ENCODE measurements at places on chromosomes 11 and 22. TPM values are rescaled to one million over a fixed set of nuclear protein-coding genes. Genes with fewer than 3 reads are reported as not detected.

The OR8K1 gene
- not detected for total RNA-seq

The KRTAP5-9 gene
- not detected for total RNA-seq

The TPST2 gene
- 88.7 TPM for total RNA-seq

The TXNRD2 gene
- total RNA-seq, result 78.2 TPM

The FOXRED2 gene
- 42.3 TPM for total RNA-seq

The C11orf86 gene
- not detected for total RNA-seq

The TRPM5 gene
- not detected for total RNA-seq

GRCh38 chr11:36672815-36673450, 74.9 kb upstream of the RAG2 start:
- H3K4me1 ChIP-seq, result no peaks in the 10 kb centered on the region
- H3K4me3 ChIP-seq, result no peak overlapping the region
- H3K27ac ChIP-seq, result no peak overlapping the region
- no peaks in the 10 kb centered on the region for H3K27me3 ChIP-seq
- H3K36me3 ChIP-seq, result no peaks in the 10 kb centered on the region
- peak; percentile 26 for DNase-seq

DNA sequence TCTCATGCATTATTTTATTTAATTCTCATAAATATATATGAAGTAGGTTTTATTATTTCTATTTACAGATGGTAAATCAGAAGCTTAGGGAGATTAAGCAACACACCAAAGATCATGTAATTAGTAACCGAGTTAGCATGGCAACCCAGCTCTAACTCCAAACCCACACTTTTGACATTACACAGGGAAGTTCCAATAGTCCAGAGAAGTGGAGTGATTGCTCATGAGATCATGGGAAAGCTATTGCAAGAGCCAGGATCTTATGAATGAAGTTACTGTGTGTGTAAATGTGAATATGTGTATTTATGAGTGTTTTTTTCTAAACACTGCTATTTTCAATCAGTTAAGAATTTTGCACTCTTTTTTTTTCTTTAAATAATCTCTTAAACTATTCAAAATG, 225.8 kb upstream of the KIRREL3 start:
- H3K27ac ChIP-seq, result no peak overlapping the region
- H3K27me3 ChIP-seq, result no peaks in the 10 kb centered on the region
- H3K36me3 ChIP-seq, result no peaks in the 10 kb centered on the region
- no peak for DNase-seq
- no peak overlapping the region for H3K4me3 ChIP-seq

- no peak overlapping the region for H3K27ac ChIP-seq
- H3K36me3 ChIP-seq, result no peaks in the 10 kb centered on the region
- no peaks in the 10 kb centered on the region for H3K4me1 ChIP-seq
- H3K4me3 ChIP-seq, result no peak overlapping the region
These were observed 10.5 kb upstream of the LDLRAD3 start for GRCh38 chr11:35933320-35933871.

DNA sequence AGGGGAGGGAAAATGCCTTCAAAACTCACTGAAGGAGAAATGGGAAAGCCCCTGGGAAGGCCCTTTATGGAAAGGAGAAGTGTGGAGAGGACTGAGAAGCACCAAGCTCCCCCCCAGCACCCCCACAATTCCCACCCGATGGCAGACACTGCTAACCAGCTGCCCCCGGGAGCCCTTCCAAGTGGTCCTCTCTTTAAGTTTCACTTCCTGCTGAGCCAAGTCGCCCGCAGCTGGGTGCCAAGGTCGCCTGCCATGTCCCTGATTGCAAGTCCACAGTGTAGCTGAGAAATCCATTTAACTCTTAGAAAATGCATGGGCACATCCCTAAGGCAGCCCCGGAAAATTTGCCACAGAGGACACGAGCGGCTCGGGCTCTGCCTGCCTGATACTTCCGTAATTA, 68.2 kb downstream of the GALNT18 start:
- no peak overlapping the region for H3K27ac ChIP-seq
- H3K4me3 ChIP-seq, result no peak overlapping the region
- no peak for DNase-seq
- H3K27me3 ChIP-seq, result peaks cover 19% of the 10 kb centered on the region
- no peaks in the 10 kb centered on the region for H3K4me1 ChIP-seq

GRCh38 chr22:17501679-17502285, 61.5 kb upstream of the SLC25A18 start:
- H3K4me1 ChIP-seq, result no peaks in the 10 kb centered on the region
- no peaks in the 10 kb centered on the region for H3K36me3 ChIP-seq
- no peak overlapping the region for H3K27ac ChIP-seq
- DNase-seq, result peak; percentile 75

- H3K27ac ChIP-seq, result no peak overlapping the region
- no peaks in the 10 kb centered on the region for H3K4me1 ChIP-seq
- no peaks in the 10 kb centered on the region for H3K36me3 ChIP-seq
These were observed 46.2 kb downstream of the TRIM29 start for GRCh38 chr11:120091701-120092100.

DNA sequence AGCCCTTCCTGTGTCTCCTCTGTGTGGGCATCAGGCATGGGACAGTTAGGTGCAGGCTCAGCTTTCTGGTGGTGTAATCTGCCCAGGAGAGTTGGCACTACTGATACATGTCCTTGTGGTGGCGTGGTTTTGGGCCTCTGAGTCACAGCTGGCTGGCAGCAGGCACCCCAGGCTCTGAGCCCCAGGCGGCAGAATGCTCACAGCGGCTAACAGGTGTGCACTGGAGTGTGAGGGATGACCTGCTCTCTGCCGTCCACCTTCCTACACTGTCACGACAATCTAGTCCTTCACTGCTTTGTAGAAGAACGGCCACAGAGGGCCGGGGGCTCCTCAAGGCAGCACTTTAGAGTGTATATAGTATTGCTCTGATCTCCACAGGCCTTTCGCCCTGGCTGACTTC, 100.3 kb upstream of the PITPNB start:
- H3K4me3 ChIP-seq, result no peak overlapping the region
- no peaks in the 10 kb centered on the region for H3K27me3 ChIP-seq
- H3K27ac ChIP-seq, result no peak overlapping the region
- DNase-seq, result no peak

- H3K4me3 ChIP-seq, result no peak overlapping the region
- H3K36me3 ChIP-seq, result no peaks in the 10 kb centered on the region
- no peak for DNase-seq
- H3K27me3 ChIP-seq, result no peaks in the 10 kb centered on the region
- H3K27ac ChIP-seq, result no peak overlapping the region
- peaks cover 28% of the 10 kb centered on the region for H3K4me1 ChIP-seq
These were observed 4.9 kb downstream of the CRYAB start for GRCh38 chr11:111906680-111907079.

GRCh38 chr11:128242451-128242850, 344.9 kb downstream of the ETS1 start:
- no peaks in the 10 kb centered on the region for H3K27me3 ChIP-seq
- H3K27ac ChIP-seq, result no peak overlapping the region

DNA sequence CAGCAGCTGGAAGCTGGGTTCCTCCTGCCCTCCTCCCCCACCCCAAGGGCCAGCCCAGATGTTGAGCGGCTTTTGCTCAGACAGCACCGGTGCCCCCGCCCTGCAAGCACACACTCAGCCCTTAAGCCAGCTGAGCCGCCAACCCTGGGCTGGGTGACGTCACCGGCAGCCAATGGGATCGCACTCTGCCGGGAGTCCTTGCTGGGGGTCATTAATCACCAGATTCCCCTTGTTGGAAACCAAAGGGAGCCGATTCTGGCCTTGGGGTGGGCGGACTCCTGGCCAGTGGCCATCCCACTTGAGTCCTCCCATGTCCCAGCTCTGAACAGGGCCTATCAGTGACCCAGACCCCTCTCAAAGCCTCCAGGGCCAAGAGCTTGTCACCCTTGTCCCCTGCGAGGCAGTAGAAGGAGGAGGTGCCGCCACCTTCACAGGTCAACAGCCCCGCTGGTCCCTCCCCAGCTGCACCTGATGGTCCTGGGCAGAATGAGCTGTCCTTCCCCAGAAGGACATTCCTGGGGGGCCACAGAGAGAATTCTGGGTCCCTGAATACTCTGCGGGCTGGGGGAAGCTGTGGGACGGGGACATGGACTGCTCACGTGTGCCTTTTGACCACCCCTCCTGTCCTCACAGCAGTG, 7.4 kb downstream of the DUSP8 start:
- H3K4me1 ChIP-seq, result peaks cover 49% of the 10 kb centered on the region
- DNase-seq, result peak; percentile 79
- H3K27me3 ChIP-seq, result no peaks in the 10 kb centered on the region
- H3K27ac ChIP-seq, result no peak overlapping the region
- H3K36me3 ChIP-seq, result no peaks in the 10 kb centered on the region

- H3K36me3 ChIP-seq, result no peaks in the 10 kb centered on the region
- no peaks in the 10 kb centered on the region for H3K4me1 ChIP-seq
- H3K27ac ChIP-seq, result no peak overlapping the region
- no peak overlapping the region for H3K4me3 ChIP-seq
- DNase-seq, result no peak
These were observed 75.9 kb downstream of the BARX2 start for GRCh38 chr11:129451524-129451923.

DNA sequence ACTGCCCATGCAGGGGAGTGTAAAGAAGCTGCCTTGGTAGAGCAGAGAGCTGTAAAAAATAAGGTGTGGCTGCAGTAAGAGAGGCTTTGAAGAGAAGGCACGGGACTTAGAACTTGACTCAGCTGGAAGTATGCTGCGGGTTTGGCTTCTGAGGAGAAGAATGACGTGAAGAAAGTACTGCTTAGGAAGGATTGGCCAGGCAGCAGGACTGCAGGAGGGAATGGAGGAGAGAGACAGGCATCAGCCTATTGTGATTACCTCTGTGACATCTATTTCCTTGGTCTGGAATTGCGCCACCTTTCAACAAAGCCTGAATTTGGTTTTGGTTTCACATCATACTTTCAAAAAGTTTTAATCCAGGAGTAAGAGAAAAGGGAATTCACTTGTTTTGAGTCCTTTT, 22.5 kb downstream of the PRRG4 start:
- no peaks in the 10 kb centered on the region for H3K4me1 ChIP-seq
- no peak for DNase-seq
- no peak overlapping the region for H3K4me3 ChIP-seq
- H3K27ac ChIP-seq, result no peak overlapping the region
- H3K36me3 ChIP-seq, result no peaks in the 10 kb centered on the region
- no peaks in the 10 kb centered on the region for H3K27me3 ChIP-seq

DNA sequence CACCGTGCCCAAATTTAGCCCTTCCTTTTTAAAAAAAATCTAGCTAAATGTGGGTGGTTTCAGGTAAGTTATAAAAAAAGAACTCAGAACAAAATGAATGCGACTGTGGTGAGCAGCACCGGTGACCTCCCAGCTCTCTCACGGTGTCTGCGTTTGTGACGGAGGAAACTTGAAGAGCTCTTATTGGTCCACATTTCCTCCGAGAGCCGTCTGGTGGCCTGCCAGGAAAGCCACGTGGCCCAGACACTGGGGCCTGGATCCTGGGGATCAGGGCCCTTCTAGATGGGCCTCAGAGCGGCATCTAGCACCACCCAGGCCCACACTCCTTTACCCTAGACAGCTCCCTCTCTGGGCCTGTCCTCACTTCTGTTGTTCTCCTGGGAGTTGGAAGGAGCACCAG, 39.5 kb downstream of the B3GAT1 start:
- no peaks in the 10 kb centered on the region for H3K27me3 ChIP-seq
- no peaks in the 10 kb centered on the region for H3K36me3 ChIP-seq
- H3K4me1 ChIP-seq, result no peaks in the 10 kb centered on the region
- H3K27ac ChIP-seq, result no peak overlapping the region

- H3K27me3 ChIP-seq, result no peaks in the 10 kb centered on the region
- no peak overlapping the region for H3K27ac ChIP-seq
- no peak for DNase-seq
These were observed 35.6 kb downstream of the KIF18A start for GRCh38 chr11:28072321-28072720.

DNA sequence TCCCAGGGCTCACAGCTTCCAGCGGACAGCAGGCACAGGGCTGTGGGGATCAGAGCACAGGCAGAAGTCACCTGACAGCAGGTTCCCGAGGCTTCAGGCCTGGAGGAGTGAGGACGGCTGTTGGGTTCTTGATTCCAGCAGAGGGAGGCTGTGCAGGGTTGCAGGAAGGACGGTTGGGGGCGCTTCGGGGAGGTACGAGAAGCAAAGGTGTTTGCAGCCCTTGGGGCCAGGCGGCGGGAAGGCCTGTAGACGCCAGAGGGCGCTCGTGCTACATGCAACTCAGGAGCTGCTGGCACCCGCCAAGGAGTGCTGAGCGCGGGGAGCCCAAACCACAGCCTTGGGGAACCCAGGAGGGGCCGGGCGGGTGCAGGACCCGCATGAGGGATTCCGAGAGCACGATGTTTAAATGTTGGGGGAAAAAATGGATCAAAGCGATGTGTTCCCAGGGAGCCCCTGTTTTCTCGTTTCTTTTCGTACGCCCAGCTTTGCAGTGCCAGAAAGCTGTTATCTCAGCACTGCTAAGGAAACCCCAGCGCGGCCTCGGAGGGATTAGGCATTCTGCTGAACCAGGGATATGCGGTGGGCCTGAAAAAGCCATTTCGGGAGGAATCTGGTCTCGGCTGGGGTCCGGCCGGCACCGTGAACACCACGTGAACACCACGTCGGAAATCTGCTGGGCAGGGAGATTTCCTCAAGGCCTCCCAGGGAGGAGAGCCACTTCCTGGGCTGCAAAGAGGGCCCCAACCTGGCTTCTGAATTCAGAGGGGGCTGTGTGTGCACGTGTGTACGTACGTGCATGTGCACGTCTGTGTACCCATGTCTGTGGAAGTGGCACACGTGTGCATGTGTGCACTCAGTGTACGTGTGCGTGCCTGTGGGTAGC, 88.1 kb downstream of the KCNQ1 start:
- no peaks in the 10 kb centered on the region for H3K36me3 ChIP-seq
- peaks cover 39% of the 10 kb centered on the region for H3K27me3 ChIP-seq
- peaks cover 9% of the 10 kb centered on the region for H3K4me1 ChIP-seq
- peak; percentile 95 for DNase-seq

- peaks cover 36% of the 10 kb centered on the region for H3K36me3 ChIP-seq
- H3K4me1 ChIP-seq, result peaks cover 24% of the 10 kb centered on the region
- peak; percentile 58 for DNase-seq
- peak overlapping the region; percentile 95 for H3K4me3 ChIP-seq
- no peaks in the 10 kb centered on the region for H3K27me3 ChIP-seq
These were observed 822 bp downstream of the MARK2 start for GRCh38 chr11:63839508-63840355.

DNA sequence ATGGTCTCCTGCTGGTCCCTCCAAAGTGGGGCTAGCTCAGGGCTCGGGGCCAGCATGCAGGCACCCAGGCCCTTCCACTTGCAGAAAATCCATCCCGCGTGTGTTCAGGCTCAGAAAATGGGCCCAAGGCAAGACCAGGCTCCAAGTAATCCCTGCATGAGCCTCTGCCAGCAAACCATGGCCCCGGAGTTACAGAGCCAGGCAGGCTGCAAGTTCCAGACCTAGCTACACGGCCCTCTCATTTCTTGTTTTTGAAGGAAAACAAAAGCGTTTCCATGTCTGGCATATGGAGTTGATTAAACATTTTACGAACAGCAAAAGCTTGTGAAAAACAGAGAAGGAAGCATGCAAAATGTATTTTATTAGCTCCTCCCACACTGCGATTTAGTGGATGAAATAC, 29.7 kb downstream of the KIAA0930 start:
- DNase-seq, result no peak
- H3K36me3 ChIP-seq, result no peaks in the 10 kb centered on the region
- H3K4me3 ChIP-seq, result no peak overlapping the region

DNA sequence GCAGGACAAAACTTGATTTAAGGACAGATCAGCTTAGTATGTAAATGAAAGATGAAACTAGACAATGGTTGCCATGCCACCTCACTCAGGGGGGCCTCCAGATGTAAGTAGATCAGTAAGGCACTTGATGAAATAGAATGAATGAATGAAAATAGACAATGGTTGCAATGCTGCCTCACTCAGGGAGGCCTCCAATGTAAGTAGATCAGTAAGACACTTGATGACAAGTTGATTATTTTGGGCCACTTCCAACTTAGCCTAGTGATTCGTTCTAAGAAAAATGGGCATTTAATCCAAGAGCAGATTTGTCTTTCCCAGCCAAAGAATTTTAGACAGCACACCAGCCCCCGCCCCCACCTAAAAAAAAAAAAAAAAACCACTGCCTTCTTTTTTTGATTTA, 19.2 kb upstream of the SLC5A12 start:
- no peaks in the 10 kb centered on the region for H3K4me1 ChIP-seq
- no peaks in the 10 kb centered on the region for H3K27me3 ChIP-seq
- no peak overlapping the region for H3K4me3 ChIP-seq
- no peak for DNase-seq
- H3K27ac ChIP-seq, result no peak overlapping the region
